ENCODE measurements at places on chromosomes 5 and 9. TPM values are rescaled to one million over a fixed set of nuclear protein-coding genes. Genes with fewer than 3 reads are reported as not detected.
A peak's percentile ranks its signal among the peaks of the same experiment; 100 is the strongest.

DNA sequence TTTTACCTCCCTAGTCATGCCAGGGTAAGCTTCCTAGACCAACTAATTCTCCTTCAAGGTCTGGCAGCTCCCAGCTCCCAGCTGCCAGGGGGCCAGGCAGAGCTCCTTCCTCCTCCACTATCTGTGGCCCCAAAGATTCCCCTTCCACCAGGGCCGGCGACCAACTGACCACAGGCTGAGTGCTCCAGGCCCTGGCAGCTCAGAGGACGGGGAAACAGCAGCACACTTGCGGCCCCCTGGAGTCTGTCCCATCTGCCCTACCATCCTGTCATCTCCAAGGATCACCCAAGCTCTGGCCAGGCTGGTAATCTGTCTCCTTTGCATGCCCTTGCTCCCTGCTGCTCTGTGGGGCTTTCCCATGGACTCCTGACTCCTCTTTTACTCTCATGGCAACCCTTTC is 31.2 kb upstream of the BASP1 start:
- no peak overlapping the region for H3K27ac ChIP-seq
- H3K4me3 ChIP-seq: no peak overlapping the region
- H3K4me1 ChIP-seq: no peaks in the 10 kb centered on the region
- H3K36me3 ChIP-seq: no peaks in the 10 kb centered on the region
- no peaks in the 10 kb centered on the region for H3K27me3 ChIP-seq

DNA sequence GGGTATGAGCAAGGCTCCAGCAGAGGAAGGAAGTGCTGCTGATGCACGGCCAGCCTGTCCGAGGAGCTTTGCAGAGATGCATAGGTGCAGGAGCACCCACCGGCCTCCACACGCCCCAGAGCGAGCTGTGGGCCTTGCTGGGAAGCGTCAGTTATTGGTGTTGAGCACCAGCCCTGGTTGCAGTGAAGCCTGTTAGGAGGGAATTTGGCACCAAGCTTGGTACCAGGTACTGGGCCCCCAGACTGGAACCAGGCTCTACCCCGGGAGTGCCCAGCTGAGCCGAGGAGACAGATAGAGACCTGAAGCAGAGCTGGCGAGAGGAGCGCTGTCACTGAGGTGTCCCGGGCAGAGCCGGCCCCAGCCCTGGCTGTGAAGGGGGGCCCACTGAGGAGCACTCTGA is 5.2 kb downstream of the TCF7 start:
- H3K36me3 ChIP-seq: no peaks in the 10 kb centered on the region
- H3K4me3 ChIP-seq: peak overlapping the region; percentile 68
- peaks cover 3% of the 10 kb centered on the region for H3K4me1 ChIP-seq
- no peak overlapping the region for H3K27ac ChIP-seq
- DNase-seq: no peak
- no peaks in the 10 kb centered on the region for H3K27me3 ChIP-seq

- no peak overlapping the region for H3K27ac ChIP-seq
- no peaks in the 10 kb centered on the region for H3K27me3 ChIP-seq
- H3K36me3 ChIP-seq: no peaks in the 10 kb centered on the region
- no peaks in the 10 kb centered on the region for H3K4me1 ChIP-seq
Measured at GRCh38 chr5:109225716-109226625, 183.8 kb downstream of the PJA2 start.

GRCh38 chr5:119370486-119370885 is 14.7 kb downstream of the TNFAIP8 start:
- DNase-seq: no peak
- H3K4me3 ChIP-seq: no peak overlapping the region
- H3K4me1 ChIP-seq: peaks cover 27% of the 10 kb centered on the region
- H3K27me3 ChIP-seq: no peaks in the 10 kb centered on the region
- no peak overlapping the region for H3K27ac ChIP-seq
- no peaks in the 10 kb centered on the region for H3K36me3 ChIP-seq

Gene OR1Q1
- total RNA-seq: not detected

Gene AGXT2
- total RNA-seq: not detected

Gene FCN2
- not detected for total RNA-seq

Gene EFNA5
- total RNA-seq: 34.3 TPM

Gene BTNL3
- total RNA-seq: not detected

Gene TLE4
- 10.4 TPM for total RNA-seq

All from heart left ventricle (tissue), 16 donors.